ENCODE measurements at places on chromosomes 2 and 18. TPM values are rescaled to one million over a fixed set of nuclear protein-coding genes. Genes with fewer than 3 reads are reported as not detected.
A peak's percentile ranks its signal among the peaks of the same experiment; 100 is the strongest.

Gene MAP2
- total RNA-seq: 57.6 TPM

- DNase-seq: no peak
These were observed 34.7 kb upstream of the CDK5R2 start for GRCh38 chr2:218924757-218925156.

Gene DCDC2C
- 2.4 TPM for total RNA-seq

- DNase-seq: no peak
These were observed 21.5 kb upstream of the ZEB2 start for GRCh38 chr2:144541396-144541795.

- no peak for DNase-seq
These were observed 55.6 kb downstream of the USP34 start for GRCh38 chr2:61415265-61415664.

Gene POTEC
- total RNA-seq: not detected

GRCh38 chr2:97355887-97356286 is 233.8 kb downstream of the ANKRD36B start:
- DNase-seq: no peak

Gene HMSD
- total RNA-seq: not detected

DNA sequence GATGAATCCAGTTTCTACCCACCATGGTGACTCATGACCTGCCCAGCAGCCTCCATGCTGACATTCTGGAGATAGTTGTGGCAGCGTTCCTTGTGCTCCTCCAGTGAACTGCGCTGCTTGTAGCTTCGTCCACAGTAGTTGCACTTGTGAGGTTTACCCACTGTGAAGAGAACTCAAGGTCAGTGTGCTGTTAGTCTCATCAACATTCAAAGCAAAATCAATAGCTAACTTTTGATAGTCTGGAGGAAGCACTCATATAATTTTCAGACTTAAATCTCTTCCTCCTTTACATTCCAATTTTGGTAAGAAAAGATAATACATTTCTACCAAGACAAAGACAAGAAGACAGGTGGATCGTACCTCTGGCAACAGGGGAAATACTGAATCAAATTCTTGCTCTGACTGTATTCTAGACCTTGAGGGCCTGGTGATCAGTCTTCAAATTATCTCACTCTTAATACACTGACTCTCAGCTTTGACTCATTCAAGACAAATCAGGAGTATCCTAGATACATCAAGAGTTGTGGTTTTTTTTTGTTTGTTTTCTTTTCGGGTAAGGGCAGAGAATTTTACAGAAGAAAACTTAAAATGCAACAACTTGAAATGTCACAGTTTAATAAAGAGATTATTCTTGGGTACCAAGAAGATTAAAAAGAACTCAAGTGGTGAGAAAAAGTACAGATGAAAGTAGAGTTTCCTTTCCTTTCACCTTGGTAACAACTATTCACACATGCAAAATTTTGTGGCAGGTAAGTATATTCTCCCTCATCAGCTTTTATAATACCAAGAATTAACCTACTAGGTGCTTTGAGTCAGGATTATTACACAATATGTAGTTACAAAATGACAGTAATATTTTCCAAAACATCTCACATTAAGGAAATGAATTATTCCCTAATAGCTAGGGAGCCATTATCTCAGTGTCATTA is 129.2 kb downstream of the IKZF2 start:
- DNase-seq: no peak

GRCh38 chr2:48674933-48675332 is 57.3 kb downstream of the GTF2A1L start:
- DNase-seq: no peak

DNA sequence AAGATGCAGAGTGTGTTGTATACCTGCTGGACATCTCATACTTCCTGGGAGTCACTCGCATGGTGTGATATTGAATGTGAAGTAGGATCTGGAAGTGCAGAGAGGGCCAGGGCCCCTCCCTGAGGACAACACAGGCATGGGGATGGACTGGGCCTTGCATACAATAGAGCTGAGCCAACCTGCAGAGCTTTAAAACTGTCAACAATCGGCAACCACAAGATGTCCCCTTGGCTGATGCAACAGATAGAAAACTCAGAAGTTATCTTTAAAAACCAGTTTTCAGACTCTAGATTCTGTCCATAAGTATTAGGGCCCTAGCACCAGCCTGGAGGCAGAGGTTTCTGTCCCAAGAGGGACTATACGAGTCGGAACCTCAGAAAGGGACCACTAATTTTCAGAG is 19.7 kb downstream of the EVA1A start:
- DNase-seq: no peak

Gene MAB21L4
- not detected for total RNA-seq

Gene STEAP3
- total RNA-seq: 34.5 TPM

GRCh38 chr2:215218587-215219577 is 80.5 kb upstream of the ABCA12 start:
- DNase-seq: no peak

Gene PTPRN
- not detected for total RNA-seq

Gene DLX1
- not detected for total RNA-seq

Gene SIGLEC15
- not detected for total RNA-seq

- peak; percentile 69 for DNase-seq
These were observed 104.9 kb downstream of the CDC42EP3 start for GRCh38 chr2:37566517-37566981.

Gene MOGAT1
- total RNA-seq: not detected

Gene EIF5B
- total RNA-seq: 38.2 TPM

Gene IL37
- total RNA-seq: not detected

DNA sequence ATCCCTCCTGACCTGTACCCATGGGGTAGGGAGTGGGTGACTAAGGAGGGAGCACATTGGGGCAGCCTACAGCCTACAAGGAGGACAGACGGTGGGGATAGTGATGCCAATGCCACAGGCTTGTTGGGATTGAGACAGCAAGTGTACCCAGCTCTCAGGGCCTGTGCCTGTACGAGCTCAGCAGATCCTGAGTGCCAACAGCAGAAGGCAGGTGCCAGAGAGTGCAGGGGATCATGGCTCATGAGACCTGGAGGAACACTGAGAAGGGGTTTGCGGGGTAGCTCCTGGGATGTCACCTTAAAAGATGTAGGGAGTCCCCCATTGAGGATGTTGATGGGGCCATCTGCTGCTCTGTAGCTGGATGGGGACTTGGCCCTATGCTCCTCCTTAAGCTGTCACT is 10.3 kb upstream of the SNED1 start:
- peak; percentile 60 for DNase-seq

Gene MC4R
- total RNA-seq: not detected

Gene CTDP1
- total RNA-seq: 31.7 TPM

GRCh38 chr2:220674033-220674432 is 898.1 kb downstream of the EPHA4 start:
- DNase-seq: no peak

DNA sequence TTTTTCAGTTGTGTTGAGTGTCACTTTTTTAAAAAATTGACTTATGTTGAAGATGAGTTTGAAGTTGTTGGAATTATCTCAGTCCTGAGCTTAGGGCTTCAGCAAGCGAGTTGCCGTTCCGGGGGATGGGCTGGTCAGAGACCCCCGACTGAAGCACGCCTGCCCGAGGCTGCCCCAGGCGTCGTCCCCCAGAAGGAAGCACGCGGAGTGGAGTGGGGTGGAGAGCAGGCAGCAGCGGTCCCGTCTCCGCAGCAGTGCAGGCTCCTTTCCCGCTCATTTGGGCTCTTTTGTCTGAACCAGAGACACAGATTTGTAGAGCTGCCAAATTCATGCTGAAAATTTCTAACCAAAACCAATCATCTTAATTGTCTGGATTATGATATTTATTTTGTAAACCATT is 33.7 kb downstream of the NFATC1 start:
- no peak for DNase-seq

Gene ZNF24
- 11.5 TPM for total RNA-seq

Gene LIMS2
- total RNA-seq: 169 TPM

GRCh38 chr2:219704878-219705277 is 77.4 kb downstream of the SLC4A3 start:
- peak; percentile 12 for DNase-seq

DNA sequence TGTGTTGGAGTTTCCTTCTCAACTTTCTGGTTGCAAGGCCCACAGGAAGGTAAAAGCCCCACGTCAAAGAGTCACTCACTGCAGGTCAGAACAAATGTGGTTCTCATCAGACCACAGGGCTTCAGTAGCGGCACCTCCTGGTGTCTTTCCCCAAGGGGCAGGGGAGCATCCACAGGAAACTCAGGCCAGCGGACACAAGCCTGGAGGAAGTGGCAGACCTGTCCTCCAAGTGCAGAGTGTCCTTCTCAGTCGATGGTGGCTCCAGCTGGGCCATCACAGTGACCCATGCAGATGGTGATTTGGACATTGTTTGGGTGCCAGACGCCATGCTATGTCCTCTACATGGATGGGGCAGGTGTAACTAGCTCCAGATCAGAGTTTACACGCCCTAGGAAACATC is 84.9 kb downstream of the ACKR3 start:
- DNase-seq: peak; percentile 52

- DNase-seq: no peak
These were observed 50.0 kb downstream of the SLC8A1 start for GRCh38 chr2:40401896-40402295.

DNA sequence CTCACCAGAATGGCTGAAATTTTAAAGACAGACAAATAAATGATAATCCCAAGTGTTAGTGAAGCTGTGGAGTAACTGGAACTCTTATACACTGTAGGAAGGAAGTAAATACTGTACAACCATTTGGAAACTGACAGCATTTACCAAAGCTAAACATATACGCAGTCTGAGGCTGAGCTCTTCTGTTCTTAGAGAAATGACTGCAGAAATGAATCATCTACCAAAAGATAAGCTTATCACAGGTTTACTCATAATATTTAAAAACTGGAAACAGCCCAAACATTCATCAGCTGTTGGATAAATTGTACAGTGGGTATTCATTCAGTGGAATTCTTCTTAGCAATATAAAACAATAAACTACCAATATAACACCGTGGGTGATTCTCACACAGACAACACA is 218.2 kb upstream of the RAB12 start:
- no peak for DNase-seq

Gene RNPEPL1
- total RNA-seq: 196 TPM

DNA sequence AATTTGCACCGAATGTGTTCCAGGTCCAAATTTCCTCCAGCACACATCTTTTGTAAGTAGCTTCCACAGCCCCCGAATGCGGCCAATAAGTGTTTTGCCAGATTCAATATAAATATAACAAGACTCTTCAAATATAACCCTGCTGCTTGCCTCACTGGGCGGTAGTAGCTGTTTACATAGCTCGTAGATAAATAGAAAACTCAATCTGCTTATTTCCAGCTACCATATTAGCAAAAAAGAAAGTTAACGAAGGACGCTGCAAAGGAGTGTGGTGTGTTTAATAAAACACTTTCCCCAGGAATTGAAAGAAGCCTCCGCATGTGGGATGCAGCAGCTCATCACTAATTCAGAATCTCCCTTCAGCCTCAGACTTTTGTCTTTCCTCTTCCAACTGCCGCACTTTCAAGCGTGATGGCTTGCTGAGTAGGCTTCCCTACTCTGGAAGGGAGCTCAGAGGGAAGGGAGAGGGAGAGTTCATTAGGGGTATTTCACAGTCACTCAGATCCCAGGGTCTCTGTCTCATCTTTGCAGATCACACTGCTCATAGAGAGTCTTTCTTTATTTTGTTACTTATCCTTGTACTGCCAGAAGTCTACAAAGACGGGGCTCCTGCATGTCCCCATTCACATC is 367.0 kb downstream of the RND3 start:
- no peak for DNase-seq

- DNase-seq: no peak
These were observed 153.3 kb downstream of the TMEM182 start for GRCh38 chr2:102915128-102915527.

- DNase-seq: no peak
These were observed 58.3 kb upstream of the UPP2 start for GRCh38 chr2:158043181-158043948.

DNA sequence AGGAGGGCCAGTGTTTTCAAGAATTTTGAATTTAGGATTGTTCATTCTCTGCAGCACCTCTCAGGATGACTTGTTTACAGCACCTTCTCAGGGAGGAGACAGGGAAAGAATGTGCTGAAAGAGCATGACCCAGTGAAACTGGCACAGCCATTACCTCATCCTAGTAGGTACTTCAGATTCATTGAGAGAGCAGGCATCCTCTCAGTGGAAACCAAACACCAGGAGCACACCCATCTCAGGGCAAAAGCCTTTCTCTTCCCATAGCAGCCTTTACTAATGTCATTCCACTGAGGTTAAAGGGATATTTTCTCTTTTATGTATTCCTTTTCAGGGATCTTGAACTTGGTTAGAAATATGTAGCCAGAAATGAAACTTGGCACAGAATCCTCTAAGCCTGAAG is 2.6 kb downstream of the MAP2 start:
- DNase-seq: no peak

- DNase-seq: no peak
These were observed 48.8 kb downstream of the THNSL2 start for GRCh38 chr2:88218981-88219380.

Gene GPAT2
- 9.4 TPM for total RNA-seq
